ENCODE measurements at places on chromosomes 16 and 17.

GRCh38 chr17:17156107-17156506, 50.0 kb downstream of the PLD6 start:
- DNase-seq, result no peak

DNA sequence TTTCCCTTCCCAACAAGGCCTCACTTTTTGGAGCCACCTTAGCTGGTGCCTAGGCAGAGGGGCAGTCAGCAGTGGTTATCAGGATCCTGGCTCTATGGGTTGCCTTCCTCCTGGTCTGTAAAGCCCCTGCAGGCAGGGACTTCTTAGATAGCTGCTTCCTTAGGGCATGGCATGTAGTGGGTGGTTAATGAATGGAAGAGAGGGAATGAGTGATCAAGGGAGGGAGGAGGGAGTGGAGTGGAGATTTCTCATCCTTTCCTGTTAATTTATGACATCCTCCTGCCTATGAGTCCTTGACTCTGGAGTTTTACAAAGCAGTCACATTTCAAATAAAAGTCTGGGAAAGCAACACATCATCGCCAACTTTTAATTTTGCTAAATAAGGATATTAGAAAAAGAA, 40.7 kb downstream of the SNX20 start:
- DNase-seq, result no peak

DNA sequence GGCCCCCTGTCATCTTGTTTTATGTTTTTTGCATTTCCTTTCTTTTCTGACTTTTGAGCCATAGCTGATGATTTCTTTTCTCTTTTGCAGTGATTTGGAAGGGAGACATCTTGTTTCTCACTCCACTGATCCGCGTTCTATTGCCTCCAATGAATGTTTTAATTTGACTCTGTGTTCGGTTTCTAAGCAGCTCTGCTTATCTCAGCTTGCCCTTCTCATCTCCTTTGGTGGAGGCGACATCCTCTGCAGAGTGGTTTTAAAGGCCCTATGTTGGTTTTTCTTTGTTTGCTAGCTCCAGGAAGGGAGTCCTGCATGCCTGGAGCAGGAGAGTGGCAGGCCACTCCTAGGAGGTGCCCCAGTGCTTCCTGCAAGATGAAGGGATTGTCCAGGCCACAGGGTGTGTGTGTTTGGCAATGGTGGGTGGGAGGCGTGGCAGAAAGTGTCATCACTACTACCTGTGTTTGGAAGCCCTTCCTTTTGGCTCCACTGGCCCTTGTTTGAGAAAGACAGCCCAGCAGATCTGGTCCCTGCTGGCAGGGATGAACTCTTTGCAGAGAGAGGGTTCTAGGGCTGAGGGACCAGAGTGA, 13.6 kb downstream of the SMPD3 start:
- DNase-seq, result no peak

DNA sequence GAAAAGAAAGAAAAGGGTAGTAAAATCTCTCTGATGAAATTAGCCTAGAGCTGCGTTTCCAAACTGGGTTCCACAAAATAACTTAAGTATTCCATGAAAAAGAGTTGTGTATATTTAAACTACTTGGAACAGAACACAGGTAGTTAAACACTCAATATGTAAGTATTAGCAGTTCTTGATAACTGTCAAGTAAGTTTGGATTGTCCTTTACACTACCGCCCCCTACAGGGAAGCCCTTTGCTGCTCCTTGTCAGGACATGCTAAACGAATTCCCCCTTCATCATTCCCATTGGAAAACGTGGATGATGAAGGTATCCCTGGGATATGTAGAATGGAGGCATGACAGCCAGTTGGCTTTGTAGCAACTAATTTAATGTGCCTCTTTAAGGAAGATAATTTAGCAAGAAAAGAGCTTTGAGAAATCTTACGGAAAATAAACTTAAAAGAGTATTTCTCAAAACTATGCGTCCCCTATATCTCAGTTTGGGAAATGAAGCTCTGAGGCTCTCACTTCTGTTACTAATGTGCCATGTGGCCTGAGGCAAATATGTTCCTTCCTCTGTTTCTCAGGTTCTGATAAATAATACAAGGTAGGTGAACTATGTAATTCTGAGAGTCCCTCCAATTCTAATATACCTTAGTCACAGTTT, 18.8 kb downstream of the NCBP3 start:
- DNase-seq, result no peak

- no peak for DNase-seq
Observed at GRCh38 chr16:10103118-10103517, 79.1 kb downstream of the GRIN2A start.

DNA sequence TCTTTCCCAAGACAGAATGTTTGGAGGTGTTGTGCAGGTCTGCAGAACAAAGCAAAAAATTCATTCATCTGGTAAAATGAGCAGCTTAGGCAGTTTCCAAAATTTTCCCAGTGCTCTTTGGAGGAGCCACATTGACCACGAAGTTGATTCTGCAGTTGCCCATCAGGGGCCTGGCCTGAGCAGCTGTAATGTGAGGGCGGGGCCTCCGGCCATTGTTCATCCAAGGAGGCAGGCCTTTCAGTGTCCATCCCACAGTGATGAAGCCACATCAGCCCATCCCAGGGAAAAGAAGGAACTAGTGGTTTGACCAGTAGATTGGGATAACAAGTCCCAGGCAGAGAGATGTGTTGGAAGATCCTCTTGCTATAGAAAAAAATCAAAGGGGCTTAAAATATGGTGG, 10.1 kb downstream of the UBFD1 start:
- DNase-seq, result no peak

- DNase-seq, result no peak
Observed at GRCh38 chr16:81932668-81933067, 78.6 kb downstream of the SDR42E1 start.

GRCh38 chr17:4436381-4436780, 2.6 kb downstream of the SPNS3 start:
- DNase-seq, result no peak

- DNase-seq, result no peak
Observed at GRCh38 chr16:66409156-66409555, 17.9 kb upstream of the BEAN1 start.

DNA sequence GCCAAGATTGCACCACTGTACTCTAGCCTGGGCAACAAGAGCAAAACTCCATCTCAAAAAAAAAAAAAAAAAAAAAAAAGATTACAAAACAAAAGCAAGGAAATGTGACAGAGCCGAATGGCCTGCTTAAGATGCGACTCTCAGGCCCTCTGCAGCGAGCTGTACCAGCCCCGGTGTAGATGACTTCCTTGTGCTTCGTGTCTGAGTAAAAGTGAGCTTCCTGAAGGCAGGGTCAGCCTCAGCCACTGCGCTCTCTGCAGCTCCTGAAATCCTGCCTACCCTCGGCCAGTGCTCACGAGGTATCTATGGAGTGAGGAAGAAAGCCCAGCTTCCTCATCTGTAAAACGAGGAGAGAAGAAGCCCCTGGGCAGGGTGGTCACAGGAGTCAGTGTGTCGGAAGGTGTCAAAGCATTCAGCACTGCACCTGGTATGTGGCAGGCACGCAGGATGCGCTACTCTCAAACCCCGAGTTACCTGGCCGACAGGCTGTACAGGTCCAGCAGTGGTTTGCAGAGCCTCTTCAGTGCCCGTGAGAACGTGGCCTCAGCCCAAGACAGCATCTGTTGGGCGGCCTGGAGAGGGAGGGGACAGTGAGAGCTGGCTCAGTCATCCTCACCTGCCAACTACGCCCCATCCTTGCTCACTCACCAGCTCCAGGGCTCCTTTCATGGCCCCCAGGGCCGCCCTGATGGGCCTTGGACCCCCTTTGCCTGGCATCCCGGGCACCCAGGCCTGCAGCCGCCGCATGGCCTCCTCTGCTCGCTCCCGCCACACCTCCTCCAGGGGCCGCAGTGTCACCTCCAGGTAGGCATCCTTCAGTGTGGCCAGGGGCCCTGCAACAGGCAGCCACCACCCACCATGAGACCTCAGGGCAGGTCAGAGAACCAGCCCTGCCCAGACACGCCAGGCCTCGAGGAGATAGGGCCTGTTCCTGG, 44.6 kb downstream of the RMI2 start:
- DNase-seq, result no peak

- DNase-seq, result no peak
Observed at GRCh38 chr17:43216762-43217613, 5.3 kb downstream of the TMEM106A start.

DNA sequence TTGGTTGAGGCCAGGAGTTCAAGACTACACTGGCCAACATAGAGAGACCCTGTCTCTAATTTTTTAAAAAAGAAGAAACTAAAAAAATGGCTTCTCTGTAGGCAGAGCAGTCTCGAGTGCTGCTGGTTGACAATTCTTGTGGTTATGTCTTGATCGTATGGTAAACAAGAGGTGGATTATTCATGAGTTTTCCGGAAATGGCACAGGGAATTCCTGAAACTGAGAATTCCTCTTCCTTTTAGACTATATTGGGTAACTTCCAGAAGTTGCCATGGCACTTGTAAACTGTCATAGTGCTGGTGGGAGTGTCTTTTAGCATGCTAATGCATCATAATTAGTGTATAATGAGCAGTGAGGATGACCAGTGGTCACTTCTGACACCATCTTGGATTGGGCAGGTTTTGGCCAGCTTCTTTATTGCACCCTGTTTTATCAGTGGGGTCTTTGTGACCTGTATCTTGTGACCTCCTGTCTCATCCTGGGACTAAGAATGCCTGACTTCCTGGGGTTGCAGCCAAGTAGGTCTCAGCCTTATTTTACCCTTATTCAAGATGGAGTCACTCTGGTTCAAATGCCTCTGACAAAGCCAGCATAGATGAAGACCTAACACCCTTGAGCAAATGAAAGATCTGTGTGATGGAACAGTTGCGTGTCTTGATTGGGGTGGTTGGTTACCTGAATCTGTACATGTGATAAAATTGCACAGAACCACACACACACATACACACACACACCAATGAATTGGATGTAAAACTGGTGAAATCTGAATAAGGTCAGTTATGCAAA, 30.2 kb downstream of the BMERB1 start:
- no peak for DNase-seq

DNA sequence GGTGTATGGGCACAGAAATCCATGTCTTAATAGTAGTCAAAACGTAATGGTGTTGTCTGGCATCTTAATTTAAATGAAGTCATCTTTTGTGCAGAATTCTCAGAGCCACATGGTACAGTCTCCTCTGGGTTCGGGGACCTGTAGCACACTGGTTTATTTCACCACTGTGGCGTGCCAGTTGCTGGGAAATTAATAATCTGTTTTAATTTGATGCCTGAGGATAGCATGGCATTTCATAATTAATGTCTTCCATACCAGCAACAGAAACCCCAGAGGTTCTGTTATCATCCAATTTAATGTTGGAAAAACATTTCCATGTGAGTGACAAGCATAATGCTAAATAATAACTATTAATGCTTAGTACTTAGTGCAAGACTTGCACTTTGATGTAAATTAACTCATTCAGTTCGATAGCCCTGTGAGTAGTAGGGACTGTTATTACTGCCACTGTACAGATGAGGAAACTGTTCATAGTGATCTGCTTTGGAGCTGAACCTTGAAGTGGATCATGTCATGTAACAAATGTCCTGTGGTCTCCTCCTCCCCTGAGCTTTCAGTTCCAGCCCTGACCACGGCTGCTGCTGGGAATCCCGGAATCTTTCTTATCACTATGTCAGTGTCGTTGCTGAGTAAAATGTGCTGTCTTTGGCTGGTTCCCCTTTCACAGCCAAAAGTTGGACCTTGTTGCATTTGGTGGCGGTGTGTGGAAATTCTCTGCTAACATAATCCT, 51.2 kb downstream of the SNX29 start:
- DNase-seq, result no peak

GRCh38 chr17:69606142-69606800, 191.8 kb downstream of the MAP2K6 start:
- no peak for DNase-seq

DNA sequence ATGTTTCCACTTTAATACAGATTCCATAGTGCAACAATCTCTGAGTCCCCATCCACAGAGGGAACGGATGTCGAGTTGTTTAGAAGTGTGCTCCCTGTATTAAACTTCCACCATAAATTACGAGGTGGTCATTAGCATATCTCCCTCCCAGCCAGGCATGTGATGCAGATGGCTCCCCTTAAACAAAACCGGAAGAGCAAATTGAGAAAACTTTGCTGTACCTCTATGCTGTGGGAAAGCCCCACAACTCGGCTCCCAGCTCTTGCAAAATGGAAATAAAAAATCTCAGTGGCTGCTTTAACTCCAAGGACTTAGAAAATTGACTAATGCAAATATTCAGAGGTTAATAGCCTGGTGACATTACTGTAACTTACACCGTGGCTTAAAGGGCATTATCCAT, 290.9 kb downstream of the MAF start:
- no peak for DNase-seq

- DNase-seq, result no peak
Observed at GRCh38 chr17:54172096-54172984, 349.6 kb downstream of the KIF2B start.

DNA sequence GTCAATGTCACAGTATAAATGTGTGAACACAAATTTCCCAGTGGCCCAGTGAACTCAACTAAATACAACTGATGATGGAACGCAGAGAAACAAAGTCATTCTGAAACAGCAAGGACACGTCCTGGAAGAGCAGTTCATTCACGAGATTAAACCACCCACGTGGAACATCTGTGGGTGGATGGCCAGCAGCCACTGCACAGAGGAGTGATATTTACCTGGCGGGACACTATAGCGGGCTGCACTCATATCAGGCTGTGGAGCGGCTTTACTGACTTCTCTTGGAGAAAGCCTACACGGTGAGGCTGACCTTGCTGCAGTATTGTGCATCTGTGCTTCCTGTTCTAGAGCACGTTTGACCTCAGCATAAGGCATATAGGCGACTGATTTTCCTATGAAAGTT, 87.3 kb downstream of the TTC19 start:
- no peak for DNase-seq

GRCh38 chr17:67784364-67785121, 40.8 kb upstream of the BPTF start:
- no peak for DNase-seq

DNA sequence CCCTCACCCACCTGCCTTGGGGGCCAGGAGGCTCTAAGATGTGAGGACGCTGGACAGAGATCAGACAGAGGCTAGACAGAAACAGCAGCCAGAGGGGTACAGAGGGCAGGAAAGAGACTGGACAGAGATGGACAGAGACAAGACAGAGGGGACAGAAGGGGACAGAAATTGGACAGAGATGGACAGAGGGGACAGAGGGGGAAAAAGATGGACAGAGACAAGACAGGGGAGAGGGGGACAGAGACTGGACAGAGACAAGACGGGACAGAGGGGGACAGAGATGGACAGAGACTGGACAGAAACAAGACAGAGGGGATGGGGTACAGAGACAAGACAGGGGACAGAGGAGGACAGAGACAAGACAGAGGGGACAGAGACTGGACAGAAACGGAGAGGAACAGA, 16.1 kb downstream of the UTS2R start:
- no peak for DNase-seq

- no peak for DNase-seq
Observed at GRCh38 chr16:83940630-83941378, 12.2 kb upstream of the OSGIN1 start.

DNA sequence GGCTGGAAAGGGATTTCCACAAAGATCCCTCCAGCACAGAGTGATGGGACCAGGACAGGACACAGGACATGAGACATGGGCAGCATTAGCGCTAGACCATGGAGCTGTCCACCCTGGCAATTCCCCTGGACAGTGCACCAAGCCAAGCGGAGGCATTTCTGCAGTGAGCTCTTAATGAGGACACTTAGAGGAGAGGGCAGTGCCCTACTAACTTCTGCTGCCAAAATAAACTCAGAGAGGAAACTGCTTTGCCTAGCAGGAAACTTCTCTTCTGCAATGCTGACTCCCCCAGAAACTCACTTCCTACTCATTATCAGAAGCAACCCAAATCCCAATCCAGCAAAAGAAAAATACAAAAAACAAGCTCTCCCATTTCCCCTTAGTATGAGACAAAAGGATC, 119.2 kb downstream of the HS3ST2 start:
- DNase-seq, result no peak
